ENCODE measurements at places on chromosomes 6 and 20.
A peak's percentile ranks its signal among the peaks of the same experiment; 100 is the strongest.

DNA sequence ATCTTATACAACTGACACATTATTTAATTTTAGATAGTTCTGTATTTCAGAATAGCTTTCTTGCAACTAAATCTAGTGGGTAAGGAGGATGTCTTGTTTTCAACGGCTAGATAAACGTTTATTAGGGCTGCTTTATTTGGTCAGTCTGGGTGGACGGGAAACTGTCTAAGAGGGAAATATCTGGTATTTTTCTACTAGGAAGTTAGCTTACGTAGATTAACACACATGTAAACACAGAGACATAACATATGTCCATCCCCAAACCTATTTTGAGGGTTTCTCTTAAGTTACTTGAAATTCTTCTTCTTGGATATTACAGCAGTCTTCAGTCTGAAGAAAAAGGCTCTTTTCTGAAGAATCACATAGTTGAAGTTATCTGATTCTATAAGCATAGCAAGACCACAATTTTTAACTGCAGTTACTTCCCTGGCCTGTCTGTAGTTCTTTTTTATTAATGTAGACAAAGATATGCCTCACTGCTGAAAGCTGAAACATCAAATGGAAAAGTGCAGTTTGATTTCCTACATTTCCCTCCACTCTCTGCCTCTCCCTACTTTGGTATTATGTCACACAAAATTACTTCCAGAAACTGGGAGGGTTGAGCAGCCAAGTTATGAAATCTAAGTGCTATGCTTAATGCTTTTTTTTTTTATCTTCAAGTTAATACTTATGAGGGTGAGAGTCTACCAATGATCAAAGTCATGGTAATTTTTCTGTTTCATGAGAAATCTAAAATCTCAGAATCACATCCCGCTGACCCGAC, 37.4 kb downstream of the PLAGL1 start:
- no peak for DNase-seq

GRCh38 chr6:45818655-45819054, 197.0 kb downstream of the CLIC5 start:
- no peak for DNase-seq

GRCh38 chr6:87357479-87358196, 13.0 kb downstream of the C6orf163 start:
- DNase-seq, result no peak

- DNase-seq, result peak; percentile 27
These were observed 15.5 kb upstream of the TPBG start for GRCh38 chr6:82348130-82348529.

DNA sequence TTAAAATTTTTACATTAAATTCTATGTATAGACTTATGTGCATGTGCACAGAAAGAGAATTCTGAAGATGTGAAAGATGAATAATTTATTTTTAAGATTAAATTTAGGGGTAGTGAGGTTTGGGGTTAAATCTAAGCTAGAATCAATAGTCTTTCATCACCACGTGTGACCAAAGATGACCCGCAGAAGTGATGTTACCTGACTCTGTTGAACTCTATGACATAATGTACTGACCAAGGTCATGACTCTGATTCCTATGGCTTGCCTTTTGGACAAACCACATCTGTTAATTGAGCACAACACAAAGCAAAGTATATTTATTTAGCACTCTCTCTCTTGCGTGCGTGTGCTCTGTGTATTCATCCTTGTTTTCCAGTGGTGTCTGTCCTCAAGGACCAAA, 150.6 kb downstream of the BACH2 start:
- no peak for DNase-seq

- peak; percentile 24 for DNase-seq
These were observed 16.7 kb upstream of the PRDM1 start for GRCh38 chr6:106069478-106069877.

- peak; percentile 66 for DNase-seq
These were observed 168.9 kb upstream of the JARID2 start for GRCh38 chr6:15077006-15077405.

DNA sequence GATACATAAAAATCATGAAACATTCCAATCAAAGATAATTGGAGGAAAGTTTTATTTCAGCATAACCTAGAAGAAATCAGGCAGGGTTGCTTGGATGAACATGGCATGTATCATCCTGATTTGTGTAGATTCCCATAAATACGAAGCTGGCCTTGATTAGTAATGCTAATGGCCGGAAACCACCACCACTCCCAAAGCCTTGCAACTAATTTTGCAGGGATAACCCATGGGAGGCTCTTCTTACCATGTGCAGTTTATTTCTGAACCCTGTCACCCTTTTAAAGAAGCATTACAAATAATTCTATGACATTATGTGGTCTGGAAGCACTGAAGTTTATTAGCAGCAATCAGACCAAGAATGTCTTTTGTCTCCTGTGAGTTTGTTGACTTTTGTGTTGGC, 80.8 kb downstream of the AIG1 start:
- no peak for DNase-seq

GRCh38 chr6:22294301-22294700, 2.5 kb downstream of the PRL start:
- no peak for DNase-seq

- DNase-seq, result no peak
These were observed 699.2 kb downstream of the DOK5 start for GRCh38 chr20:55174635-55175034.

DNA sequence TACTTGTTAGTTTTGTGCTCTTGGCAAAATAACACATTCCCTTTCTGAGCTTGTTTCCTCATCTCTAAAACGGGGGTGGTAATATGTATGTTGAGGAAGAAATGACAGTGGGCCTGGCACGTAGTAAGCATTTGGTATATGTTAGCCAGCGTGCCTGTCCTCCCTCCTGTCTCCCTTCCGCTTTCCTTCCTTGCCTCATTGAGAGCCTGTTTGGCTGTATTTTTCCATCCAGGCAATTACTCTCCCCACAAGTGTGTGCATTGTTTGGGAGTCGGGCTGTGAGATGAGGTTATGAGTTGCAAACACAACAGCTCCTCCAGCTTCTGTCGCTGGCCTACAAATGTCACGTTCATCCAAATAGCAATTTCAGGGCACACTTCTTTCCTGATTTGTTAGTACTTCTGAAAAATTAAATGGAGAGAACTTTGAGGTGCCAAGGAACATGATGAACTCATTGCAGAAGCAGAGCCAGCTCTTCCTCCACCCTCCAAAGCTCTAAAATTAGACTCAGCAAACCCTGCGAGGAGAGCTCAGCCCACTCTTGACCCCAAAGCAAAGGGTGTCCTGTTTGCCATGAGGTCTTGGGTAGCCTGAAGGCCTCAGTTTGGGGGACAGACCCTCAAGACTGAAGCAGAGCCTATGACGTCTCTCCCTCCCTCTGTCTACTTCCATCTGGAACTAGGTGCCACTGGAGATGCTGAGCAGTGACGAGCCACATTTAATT, 50.7 kb upstream of the TOX2 start:
- no peak for DNase-seq

DNA sequence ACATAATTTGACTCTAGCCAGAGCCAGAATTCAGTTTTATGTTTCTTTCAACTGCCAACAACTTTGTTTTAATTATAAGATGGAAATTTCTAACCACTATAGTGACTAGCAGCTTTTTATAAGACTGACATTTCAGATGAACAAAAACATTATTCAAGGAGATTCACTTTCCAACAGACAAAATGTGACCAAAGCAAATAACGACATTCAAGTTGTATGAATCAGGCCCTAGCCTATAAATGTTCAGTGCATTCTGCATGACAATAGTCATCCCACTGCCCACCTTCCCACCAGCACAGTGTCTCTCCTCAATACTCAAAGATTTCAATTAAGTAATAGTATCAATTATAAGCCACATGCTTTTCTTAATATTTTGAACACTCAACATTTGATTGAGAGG, 200.7 kb downstream of the KHDC1L start:
- no peak for DNase-seq

- DNase-seq, result no peak
These were observed 6.6 kb upstream of the TGM2 start for GRCh38 chr20:38171675-38172043.

DNA sequence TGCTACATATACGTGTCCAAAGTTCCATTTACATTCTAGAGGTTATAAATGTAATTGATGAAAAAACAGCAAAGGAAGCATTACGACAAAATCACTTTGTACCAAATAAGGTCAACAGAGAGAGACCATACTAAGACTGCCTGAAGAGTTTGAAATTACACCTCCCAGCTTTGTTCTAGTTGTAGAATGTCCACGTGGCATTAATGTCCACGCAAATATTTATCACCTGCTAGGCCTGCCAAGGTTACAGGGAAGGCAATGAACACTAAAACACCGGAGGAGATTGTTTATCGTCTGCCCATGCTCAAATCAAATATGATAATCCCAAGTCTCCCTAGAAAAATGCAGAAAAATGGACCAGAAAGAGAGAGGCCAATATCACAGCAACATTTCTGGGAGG, 6.2 kb downstream of the RALGAPA2 start:
- no peak for DNase-seq

GRCh38 chr20:17518339-17519052, 12.7 kb downstream of the BFSP1 start:
- DNase-seq, result no peak

DNA sequence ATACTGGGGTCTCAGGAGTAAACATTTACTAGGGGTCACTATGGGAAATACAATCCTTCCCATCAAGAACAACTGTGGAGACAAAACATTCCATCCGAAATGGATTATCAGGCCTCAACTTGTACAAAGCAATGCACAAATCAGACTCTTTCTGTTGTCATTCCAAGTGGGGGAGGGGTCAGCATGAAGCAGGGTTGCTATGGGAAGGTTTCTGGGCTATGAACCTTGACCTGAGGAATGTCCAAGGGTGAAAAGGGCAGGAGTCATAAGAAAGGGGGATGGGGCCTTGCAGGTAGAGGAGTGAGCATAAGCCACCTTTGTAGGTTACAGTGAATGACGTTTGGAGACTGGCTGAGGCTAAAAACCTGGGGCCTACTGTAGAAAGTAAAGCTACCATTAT, 3.1 kb downstream of the METTL24 start:
- DNase-seq, result no peak

DNA sequence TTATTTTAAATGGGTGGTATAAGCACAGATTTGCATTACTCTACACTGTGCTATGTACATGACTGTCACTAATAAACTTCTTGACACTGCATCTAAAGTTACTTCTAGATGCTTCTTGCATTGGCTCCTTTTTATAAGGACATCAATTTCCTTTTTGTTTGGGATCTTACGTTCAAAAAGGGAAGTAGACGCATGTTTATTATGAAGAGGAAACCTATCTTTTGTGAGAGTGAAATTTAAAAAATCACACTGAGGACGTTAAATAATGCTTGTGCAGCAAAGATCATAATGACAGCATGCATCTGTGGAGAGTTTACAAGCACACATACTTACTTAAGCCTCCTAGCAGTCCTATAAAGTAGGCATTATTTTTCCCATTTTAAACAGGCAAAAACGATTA, 479.5 kb downstream of the CD83 start:
- DNase-seq, result no peak

GRCh38 chr20:48523191-48523995, 304.4 kb downstream of the PREX1 start:
- DNase-seq, result peak; percentile 49

DNA sequence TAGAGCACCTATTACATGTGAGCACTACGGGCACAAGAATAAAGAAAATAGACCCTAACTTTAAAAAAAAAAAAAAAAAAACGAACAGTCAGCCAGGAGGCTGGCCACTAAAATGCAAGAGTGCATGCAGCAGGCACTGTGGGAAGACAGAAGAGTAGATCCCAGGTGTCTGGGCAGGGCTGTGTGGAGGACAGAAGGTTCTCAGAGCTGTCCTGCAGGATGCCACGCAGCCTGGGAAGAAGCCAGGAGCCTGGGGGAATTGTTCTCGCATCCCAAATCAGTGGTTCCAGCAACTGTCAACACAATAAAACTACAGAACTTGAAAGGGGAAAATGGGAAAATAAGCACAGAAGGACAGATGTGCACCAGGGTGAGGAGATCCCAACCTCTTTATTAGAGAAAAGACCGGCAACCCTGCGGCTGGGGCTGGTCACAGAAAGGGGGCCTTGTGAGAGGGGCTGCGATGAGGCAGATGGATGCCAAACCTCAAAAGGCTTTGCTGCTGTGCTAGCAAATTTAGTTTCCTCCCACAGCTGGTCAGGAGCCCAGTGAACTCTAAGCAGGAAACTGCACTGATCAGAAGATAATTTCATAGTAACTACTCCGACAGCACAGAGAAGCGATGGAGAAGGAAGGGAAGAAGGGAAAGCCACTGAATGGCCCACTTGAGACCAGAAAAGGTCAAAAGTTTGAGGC, 30.9 kb downstream of the MAP3K5 start:
- DNase-seq, result no peak

DNA sequence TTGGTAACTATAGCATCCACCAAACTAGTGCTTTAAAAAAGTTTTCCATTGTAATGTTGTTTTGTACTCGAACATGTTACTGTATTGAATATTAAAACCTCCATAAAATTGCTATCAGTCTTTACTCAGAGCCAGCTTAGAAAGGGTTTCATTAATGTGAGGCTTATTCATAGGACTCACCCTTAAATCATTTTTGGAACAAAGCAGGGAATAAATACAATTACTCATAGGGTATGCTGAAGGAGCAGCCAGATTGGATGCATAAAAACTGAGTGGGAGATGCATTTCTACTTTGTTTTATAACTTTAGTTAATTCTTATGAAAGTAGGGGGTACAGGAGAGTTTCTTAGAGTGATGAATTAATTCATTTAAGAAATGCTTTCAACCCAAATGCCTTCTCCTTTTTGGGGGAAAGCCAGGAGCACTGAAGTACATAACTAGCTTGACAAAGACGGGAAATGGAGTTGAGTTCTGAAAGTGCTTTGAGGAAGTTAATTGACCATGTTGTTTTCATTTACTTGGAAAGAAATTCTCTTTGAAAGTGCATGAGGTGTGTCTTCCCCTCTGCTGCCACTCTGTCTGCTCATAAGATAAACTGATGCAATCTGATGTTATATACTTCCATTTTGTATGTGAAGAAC, 90.3 kb downstream of the RNF144B start:
- no peak for DNase-seq

DNA sequence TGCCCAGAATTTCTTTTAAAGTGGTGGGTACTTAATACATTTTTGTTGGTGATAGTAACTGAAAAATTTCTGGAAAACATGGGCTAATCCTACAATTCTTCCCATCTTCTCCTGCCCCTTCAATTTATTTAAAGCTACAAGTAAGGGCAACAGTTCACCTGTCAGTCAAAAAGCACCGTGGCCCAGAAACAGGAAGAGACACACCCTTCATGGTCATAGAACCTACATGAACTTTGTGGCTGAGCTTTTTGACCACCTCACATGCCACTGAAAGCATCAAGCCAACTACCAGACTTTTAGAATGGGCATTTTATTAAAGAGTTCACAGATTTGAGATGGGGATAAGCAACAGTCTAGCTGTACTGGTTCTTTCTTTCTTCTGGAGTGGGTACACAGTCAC, 201.1 kb upstream of the CNR1 start:
- DNase-seq, result no peak
